Kidney tubule cell (primary cell): ENCODE measurements at places on chromosomes 11 and 22.

DNA sequence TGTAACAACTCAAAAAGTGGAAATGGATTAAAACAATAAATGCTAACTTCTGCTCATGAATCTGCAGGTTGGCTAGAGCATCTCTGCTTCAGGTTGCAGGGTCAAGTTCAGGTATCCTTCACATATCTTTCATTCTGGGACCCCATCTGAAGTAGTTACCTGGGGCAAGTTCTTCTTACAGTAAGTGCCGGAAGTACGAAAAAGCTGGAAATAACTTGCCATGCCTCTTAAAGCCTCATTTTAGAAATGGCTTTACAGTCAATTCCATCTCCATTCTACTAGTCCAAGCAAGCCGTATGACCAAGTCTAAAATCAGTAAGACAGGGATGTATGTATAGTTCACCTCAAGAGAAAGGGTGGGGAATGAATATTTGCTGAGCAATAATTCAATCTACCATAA lies 93.7 kb downstream of the FCHSD2 start:
- DNase-seq, result no peak

GRCh38 chr11:88478136-88478815 lies 140.7 kb upstream of the CTSC start:
- no peak for DNase-seq

- no peak for DNase-seq
Observed at GRCh38 chr11:47750725-47751124, 16.4 kb downstream of the FNBP4 start.

GRCh38 chr22:38531251-38531938 lies 25.3 kb upstream of the DDX17 start:
- DNase-seq, result no peak

GRCh38 chr11:7936615-7937014 lies 4.9 kb downstream of the OR10A3 start:
- DNase-seq, result peak; percentile 55

- DNase-seq, result no peak
Observed at GRCh38 chr11:63961608-63962412, 12.6 kb upstream of the COX8A start.

- DNase-seq, result no peak
Observed at GRCh38 chr11:35963911-35964310, 20.0 kb downstream of the LDLRAD3 start.

DNA sequence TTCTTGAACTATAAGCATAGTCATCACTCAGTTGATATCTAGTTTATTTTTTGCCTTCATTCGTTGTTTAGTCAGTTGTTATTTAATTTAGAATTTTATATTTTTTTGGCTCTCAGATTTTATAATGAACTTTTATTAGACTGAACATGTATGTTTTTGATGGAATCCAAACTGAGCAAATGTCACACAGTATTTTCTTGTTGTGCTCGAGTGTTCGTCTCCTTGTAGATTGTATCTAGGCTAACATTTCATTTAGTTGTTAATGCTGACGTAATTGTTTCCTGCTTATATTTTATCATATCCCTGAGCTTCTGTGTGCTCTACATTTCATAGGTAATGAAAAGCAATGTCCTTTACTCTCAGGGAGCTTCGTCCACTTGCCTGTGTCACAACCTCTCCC lies 286.2 kb downstream of the TMEM135 start:
- no peak for DNase-seq

- DNase-seq, result peak; percentile 63
Observed at GRCh38 chr11:104968856-104969776, 742 bp upstream of the CASP4 start.

- peak; percentile 83 for DNase-seq
Observed at GRCh38 chr11:21511835-21512440, 680.9 kb upstream of the ANO5 start.

GRCh38 chr22:25402160-25402500 lies 162.3 kb upstream of the GRK3 start:
- DNase-seq, result no peak

GRCh38 chr22:27769012-27769411 lies 32.5 kb downstream of the MN1 start:
- DNase-seq, result no peak

- DNase-seq, result no peak
Observed at GRCh38 chr11:7545611-7546010, 31.8 kb downstream of the PPFIBP2 start.

- peak; percentile 65 for DNase-seq
Observed at GRCh38 chr11:68206211-68206610, 6.9 kb downstream of the KMT5B start.

DNA sequence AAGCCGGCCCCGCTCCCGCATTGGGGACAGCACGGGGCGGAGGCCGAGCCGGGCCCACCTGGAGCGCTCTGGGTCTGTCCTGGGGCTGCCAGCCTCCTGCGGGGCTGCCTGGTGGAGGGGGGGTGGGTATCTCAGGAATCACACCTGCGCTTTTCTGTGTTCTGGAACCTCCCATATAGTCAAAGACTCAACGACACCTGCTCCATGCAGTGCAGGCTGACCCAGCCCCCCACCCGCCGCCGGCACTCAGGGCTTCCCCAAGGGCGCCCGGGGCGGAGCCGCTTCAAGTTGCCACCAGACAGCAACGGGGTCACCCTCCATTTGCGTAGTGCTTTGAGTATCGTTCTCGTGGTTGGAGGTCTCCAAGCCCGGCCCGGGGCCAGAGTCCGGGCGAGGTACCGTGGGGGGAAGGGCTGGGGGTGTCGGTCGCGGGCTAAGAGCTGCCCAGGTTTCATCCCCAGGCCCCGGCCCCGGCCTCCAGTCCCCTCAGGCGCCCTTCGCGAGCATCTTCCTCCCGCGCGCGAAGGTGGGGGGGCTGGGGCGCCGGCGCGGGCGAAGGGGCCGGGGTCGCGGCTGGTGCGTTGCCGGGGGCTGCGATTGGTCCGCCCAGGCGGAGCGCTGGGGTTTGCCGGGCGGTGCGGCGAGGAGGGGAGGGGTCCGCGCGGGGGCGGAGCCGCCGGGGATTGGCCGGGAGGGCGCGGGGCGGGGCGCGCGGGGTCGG lies 6.6 kb downstream of the TSPAN4 start:
- no peak for DNase-seq

- DNase-seq, result no peak
Observed at GRCh38 chr11:99519095-99519494, 498.3 kb downstream of the CNTN5 start.

DNA sequence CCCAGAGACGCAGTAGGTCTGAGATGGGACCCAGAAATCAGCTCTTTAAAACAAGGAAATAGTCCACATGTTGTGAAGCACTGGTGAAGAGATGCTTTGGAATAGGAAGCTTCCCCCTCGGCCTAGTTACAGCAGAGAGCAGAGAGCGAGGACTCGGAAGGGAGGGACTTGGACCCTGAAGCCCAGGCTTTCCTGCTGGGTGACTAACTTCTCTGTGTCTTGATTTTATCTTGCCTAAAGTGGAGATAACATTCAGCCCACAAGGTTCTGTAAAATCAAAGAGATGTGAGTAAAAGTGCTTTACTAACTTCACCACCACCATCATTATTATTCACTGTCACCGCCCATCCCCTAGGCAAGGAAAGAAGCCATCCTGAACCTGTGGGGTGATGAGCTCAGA lies 58.4 kb downstream of the THAP12 start:
- DNase-seq, result no peak

- DNase-seq, result no peak
Observed at GRCh38 chr11:44199816-44200215, 104.3 kb downstream of the EXT2 start.

- no peak for DNase-seq
Observed at GRCh38 chr22:30870451-30871345, 97.9 kb downstream of the MORC2 start.

GRCh38 chr11:69208190-69209037 lies 52.7 kb downstream of the SMIM38 start:
- no peak for DNase-seq

DNA sequence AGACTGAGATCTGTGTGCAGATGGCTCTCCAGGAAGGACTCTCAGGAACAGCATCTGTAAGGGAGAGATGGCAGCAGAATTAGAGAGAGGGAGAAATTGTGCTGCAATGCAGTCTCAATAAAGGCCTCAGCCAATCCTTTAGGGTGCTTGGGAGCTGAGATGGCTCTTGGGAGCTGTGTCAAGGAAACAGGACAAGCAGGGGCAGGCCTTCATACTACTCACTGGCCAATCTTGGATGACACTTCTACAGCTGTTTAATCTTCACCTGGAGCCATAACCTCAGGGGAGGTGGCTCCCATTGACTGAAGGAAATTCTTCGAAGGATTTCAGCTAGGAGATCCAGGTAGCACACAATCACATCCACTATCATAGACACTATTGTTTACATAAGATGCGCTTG lies 10.0 kb downstream of the OR5B21 start:
- no peak for DNase-seq

DNA sequence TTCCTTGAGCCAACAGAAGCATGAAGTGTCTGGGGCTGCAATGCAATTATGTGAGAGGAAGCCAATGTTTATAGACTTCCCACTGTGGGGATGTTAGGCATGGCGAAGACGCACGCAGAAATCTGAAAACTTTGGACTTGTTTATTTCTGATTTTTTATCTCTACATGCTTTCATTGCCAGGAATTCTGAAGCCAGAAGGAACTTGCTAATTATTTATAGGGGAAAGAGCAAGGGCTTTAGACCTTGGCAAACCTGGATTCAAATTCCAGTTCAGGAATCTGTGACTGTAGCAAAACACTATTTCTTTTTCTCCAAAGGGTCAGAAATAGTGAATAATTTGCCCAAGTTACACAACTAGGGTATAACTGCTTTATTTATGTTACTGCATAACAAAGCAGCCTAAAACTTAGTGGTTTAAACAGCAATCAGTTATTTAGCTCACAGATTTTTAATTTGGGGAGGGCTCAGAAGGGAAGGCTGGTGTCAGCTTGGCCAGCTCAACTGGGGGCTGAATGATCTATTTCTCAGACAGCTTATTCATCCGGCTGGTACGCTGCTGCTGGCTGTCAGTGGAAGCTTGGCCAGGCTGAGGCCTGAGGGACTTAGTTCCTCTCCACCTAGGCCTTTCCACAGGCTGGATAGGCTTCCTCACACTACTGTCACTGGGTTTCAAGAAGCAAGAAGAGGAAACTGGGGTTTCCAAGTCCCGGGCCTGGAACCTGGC lies 1.9 kb upstream of the OR6Q1 start:
- peak; percentile 64 for DNase-seq

- DNase-seq, result no peak
Observed at GRCh38 chr11:16110886-16111285, 245.5 kb downstream of the SOX6 start.

DNA sequence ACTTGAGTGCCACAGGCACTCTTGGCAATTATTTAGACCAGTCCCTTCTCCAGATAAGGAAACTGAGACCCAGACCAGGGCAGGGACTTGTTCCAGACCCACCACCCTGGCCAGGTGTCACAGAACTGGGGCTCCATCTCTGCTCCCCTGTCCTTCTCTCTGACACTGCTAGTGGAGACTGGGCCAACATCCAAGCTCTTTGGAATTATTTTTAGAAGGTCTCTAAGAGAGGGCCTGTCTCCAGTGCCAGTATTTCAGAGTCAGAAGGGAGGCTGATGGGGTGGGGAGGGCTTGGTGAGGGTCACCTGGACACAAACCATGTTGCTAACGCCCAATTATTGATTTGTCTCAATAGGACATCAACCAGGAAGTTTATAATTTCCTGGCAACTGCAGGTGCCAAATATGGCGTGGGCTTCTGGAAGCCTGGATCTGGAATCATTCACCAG lies 32.7 kb downstream of the POLR3H start:
- no peak for DNase-seq

- DNase-seq, result peak; percentile 85
Observed at GRCh38 chr11:16881074-16881709, 133.0 kb downstream of the PLEKHA7 start.

- DNase-seq, result peak; percentile 35
Observed at GRCh38 chr22:49856343-49856742, 2.7 kb downstream of the ZBED4 start.

DNA sequence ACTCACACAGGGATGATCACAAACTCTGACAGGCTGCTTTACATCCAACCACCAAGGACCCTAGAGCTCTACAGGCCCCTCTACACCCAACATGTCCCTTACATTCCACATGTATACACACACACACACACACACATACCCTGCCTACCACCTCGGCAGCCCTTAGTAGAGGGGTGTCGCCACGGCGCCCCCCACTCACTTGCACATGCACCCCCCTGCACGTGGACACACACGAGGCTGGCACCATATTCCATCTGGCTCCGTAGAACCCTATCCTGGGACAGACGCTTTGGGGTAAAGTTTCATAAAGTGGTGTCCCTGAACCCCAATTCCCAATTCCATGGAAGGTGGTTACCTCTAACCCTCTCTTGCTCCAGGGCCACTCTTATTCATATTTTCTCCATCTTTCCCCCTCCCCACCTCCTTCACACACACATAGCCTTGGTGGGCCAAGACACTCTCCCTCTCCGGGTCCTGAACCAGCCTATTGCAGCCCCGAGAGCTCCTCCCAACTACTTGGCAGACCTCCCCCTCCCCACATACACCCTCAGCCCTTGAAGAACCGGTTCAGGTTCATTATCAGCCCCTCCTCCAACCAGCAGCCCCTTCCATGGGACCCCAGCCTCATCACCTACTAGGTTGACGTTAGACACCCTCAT lies 809 bp downstream of the PDE2A start:
- no peak for DNase-seq

GRCh38 chr11:64409707-64410403 lies 50.9 kb downstream of the RPS6KA4 start:
- DNase-seq, result no peak

GRCh38 chr11:70435765-70436500 lies 37.6 kb downstream of the CTTN start:
- DNase-seq, result no peak

DNA sequence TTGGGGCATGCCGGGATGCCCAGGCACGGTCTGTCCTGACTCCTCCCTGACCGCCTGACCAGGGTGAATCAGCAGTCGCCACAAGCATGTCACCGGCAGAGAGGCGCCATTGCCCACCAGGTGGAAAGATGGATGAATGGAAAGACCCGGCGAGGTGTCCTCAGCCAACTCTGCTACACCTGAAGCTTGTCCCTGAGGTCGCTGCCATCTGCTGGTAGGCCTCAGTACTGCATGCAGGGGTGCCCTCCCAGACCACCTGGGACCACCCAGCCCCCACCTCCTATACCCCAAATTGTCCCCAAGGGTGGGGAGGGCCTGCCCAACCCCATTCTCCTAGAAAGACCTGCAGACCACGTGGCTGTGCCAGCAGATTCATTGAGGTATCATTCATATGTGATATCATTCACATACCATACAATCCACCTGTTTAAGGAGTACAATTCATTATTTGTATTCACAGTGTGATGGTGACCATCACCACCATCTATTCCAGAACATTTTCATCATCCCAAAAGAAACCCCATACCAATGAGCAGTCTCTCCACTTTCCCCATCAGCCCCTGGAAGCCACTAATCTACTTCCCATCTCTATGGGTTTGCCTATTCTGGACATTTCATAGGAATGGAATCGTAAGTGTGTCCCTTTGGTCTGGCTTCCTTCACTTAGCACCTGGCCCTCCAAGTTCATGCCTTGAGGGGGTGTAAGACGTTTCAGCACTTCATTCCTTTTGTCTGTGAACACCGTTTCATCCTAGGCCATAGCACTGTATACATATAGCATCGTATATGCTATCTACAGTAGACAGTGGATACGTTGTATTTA lies 17.5 kb downstream of the FGF3 start:
- DNase-seq, result peak; percentile 16

GRCh38 chr11:35277827-35278226 lies 138.9 kb downstream of the CD44 start:
- no peak for DNase-seq
